ENCODE measurements at places on chromosomes 12 and 14. TPM values are rescaled to one million over a fixed set of nuclear protein-coding genes. Genes with fewer than 3 reads are reported as not detected.

The POTEM gene
- total RNA-seq, result not detected

The MUCL1 gene
- total RNA-seq, result not detected

The GPRC5D gene
- total RNA-seq, result not detected

The ARHGAP9 gene
- 0.99 TPM for total RNA-seq

The NFATC4 gene
- 0.26 TPM for total RNA-seq

The PAN2 gene
- 16.5 TPM for total RNA-seq

The VRTN gene
- total RNA-seq, result not detected

The SLC25A29 gene
- 9.2 TPM for total RNA-seq

The C12orf60 gene
- 1.7 TPM for total RNA-seq

The PACS2 gene
- 30.2 TPM for total RNA-seq

The EFS gene
- not detected for total RNA-seq

The AMN gene
- 0.21 TPM for total RNA-seq

The DAO gene
- total RNA-seq, result not detected

The ENDOU gene
- total RNA-seq, result not detected

The GABARAPL1 gene
- total RNA-seq, result 29.1 TPM

The PRR4 gene
- total RNA-seq, result 1.9 TPM

Measured in A549 treated with ZK216348 at 1 μM for 4 hours (cell line).